BE2C (cell line): ENCODE measurements at places on chromosomes 4 and X.

DNA sequence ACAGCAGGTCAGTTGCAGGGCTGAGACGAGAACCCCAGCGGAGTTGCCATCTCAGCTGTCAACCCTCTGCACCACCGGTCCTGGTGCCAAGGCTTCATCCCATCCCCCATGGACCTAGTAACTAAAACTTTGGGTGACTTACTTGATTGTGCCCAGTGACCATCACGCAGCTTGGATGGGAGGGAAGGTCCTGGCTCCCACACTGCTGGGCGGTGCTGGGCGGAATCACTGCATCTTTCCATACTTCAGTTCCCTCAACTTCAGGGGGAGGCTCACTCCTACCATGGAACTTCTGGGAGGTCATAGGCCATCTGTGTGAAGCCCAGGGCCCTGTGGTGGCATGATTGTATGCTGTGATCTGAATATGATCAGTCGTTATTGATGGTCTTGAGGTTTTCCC is 26.2 kb upstream of the JAKMIP1 start:
- DNase-seq = no peak

DNA sequence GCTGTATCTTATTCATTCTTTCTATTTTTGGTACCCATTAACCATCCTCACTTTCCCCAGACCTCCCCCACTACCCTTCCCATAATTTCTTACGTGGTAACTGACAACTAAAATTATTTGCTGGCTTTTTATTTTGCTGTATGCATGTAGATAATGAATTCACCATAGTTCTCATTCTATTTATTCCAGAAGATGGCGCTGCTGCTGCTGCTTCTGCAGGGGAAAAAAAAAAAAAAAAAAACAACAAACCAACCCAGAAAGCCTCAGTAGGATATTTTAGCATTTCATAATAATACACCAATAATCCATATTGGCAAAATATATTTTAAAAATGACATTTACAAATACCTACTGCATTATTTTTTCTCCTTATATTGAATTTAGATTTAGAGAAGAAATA is 416.6 kb upstream of the MAGEB18 start:
- DNase-seq = no peak

- no peak for DNase-seq
Measured at GRCh38 chrX:107632346-107632745, 4.0 kb downstream of the PRPS1 start.

- DNase-seq = no peak
Measured at GRCh38 chrX:100830547-100830946, 10.4 kb downstream of the CSTF2 start.

GRCh38 chrX:2960861-2961515 is 31.8 kb upstream of the ARSD start:
- DNase-seq = no peak

DNA sequence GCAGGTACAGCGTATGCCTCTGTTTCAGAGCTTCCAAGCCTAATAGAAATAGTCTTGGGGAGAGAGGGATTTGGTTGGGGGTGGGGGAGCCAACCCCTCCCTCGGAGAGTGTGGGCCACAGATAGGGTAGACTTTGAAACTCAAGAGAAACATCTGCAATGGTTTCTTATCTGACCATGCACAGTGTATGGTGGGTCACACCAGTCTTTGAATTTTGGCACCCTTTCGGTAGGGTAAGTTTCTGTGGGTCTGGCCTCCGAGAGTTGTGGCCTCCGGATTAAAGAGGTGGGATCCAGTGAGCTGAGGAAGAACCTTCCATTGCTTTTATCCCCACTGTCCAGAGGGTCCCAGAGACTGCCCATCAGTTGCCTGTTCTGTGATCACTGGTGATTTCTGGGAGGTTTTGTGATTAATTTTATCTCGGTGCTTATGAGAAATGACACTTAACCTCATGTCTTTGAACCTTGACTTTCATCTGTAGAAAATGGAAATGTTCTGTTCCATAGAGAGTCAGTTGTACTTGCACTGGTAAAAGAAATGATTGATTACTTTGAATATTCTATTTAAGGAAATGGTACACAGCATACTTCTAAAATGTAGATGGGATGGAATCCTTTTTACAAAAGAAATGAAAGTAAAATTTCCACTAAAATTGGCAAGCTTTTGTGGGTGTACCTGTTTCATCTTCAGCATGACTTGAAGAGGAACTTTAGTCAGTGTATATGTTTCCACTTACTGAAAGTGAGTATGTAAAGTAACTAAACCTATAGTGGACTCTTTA is 62.7 kb downstream of the TMEM131L start:
- no peak for DNase-seq

- DNase-seq = peak; percentile 64
Measured at GRCh38 chr4:10063544-10064300, 42.4 kb upstream of the SLC2A9 start.

- peak; percentile 5 for DNase-seq
Measured at GRCh38 chr4:3317011-3317655, 24.3 kb downstream of the RGS12 start.

GRCh38 chr4:131388277-131388676 is 1760.8 kb upstream of the PCDH10 start:
- DNase-seq = no peak

- no peak for DNase-seq
Measured at GRCh38 chr4:150828159-150828558, 186.9 kb downstream of the LRBA start.

DNA sequence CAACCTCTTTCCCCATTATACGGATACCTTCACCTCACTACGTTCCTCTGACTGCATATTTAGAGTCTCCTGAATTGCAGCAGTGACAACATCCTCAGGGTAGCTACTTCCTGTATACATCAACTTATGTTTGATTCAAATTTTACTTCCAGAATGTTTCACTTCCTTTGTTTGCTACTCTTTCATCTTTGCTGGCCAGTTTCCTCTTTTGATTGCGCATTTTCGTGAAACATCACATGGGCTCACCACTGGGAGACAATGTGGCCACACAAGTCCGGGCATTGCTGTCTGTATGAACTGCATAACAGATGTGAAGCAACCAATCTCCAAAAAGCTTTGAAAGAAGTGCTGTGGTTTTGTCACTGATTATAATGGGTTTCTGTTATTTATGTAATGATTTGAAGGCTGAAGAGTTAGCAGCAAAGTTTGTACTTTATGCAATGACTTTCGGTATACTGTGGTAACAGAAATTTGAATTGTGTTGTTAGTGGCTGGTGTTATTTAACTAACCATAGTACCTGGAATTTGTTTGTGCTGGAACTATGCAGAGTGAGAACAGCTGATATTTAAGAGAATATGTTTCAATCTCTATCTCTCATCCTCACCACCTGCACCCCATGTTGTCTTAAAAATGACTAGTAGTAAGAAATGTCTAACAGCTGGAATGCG is 7.4 kb downstream of the SNCA start:
- no peak for DNase-seq

DNA sequence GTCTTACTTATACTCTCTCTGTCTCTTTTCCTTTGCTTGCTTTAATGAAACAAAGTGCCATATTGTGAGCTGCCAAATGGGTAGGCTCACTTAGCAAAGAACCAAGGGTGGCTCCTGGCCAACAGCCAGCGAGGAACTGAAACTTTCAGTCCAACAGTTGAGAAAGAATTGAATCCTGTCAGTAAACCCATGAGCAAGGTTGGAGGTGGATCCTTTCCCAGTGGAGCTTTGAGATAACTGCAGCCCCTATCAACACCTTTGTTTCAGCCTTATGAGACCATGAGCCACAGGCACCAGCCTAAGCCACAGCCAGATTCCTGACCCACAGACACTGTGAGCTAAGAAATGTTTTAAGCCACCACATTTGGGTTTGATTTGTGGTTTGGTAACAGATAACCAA is 362.2 kb downstream of the PDGFC start:
- no peak for DNase-seq

GRCh38 chr4:44221407-44221806 is 227.2 kb downstream of the KCTD8 start:
- no peak for DNase-seq
